Glutamatergic neuron (in vitro differentiated cells): ENCODE measurements at places on chromosomes 7 and 10.

DNA sequence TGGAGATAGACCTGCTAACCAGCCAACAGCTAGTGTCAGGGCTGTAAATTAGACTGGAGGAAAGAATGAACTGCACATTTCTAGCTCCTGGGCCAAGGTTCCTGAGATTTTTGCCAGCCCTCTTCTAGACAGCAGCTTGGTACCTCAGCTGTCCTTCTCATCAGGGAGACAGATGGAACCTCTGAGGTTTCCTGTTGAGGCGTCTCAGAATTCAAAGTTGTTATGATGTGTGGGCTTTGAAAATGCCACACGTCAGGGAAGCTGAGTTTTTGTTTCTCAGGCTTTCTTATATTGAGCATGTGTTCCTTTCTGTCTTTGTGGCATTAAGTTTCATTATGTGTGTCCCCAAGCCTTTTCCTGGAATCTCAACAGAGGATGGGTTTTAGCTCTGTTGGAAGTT is 736.6 kb downstream of the AUTS2 start:
- no peak for DNase-seq

GRCh38 chr10:113822174-113822573 is 31.7 kb downstream of the DCLRE1A start:
- no peak for DNase-seq

- DNase-seq: no peak
Observed at GRCh38 chr10:26486304-26486703, 48.2 kb downstream of the APBB1IP start.

GRCh38 chr10:96700374-96701099 is 19.8 kb downstream of the PIK3AP1 start:
- DNase-seq: no peak

DNA sequence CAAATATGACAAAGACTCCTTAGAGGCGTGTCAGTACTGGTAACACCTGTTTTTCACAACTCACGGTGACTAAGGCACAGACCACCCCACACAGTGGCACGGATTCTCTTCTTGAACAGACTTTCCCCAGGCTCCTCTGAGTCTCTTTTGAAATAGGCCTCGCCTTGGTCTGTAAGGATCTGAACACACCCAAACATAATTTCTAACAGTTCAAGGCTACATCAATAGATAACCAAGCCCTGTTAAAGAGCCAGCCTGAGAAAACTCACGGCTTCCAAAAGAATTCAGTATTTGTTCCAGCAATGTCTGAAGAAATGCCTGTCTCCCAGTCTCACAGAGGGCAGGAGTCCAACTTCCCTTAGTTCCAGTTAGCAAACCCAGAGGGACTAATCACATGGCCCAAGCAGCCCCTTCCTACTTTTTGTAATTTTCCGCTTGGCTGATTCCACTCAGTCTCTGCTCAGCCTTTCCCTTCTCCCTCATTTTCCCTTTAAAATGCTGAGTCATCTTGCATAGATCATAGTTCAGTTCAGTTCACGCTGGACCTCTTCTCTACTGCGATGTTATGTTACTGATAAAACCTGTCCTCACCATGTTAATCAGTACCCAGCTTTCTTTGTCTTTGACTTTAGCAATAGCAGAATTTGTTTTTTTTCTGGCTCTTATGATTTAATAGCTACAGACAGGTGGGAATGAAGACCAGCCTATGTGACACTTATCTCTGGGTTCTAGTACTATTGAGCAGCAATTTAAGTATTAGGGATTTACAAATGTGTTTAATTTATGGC is 22.6 kb upstream of the AKR1C3 start:
- DNase-seq: no peak

DNA sequence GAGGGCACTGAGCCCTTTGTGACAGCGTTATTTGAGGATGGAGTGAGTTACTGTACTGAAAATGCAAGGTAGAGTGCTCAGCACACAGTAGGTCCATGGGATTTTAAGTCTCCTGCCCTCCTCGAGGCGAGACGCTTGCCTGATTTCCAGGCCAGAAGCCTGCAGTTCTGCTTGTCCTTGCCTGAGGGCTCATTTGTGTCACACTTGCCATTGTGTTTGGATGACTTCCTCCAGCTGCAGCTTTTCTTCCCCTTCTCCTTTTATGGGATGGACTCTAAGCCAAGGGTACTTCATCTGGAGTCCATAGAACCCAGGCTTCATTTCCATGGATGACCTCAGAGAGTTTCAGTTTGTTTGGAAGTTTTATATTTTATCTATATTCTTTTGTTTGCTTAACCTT is 304.2 kb upstream of the BMPER start:
- DNase-seq: no peak

GRCh38 chr7:73891178-73891885 is 30.4 kb downstream of the TMEM270 start:
- DNase-seq: no peak

DNA sequence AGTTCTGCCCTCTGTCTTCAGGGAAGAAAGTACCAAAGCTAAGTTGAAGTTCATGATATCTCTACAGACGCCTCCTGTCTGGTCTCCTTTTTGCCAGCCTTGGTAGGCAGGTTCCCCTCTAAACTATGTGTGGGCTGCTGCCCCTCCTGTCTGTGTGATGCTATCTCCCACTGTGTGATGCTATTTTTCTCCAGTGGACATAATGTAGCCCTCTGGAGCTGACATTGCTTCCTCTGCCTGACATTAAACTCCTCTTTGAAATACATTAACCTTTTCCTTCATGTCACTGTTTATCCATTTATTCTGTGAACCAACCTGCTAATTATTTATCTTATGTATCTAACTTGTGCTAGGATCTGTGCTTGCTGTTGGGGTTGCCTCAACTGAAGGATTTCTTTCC is at the start of gene PRSS58:
Gene PRSS58 (minus strand): TSS at position 101 of the 400 bp plus-strand sequence. CDS start 351 bp downstream, outside the sequence.
- no peak for DNase-seq

GRCh38 chr7:29965030-29965429 is 24.6 kb downstream of the SCRN1 start:
- no peak for DNase-seq

DNA sequence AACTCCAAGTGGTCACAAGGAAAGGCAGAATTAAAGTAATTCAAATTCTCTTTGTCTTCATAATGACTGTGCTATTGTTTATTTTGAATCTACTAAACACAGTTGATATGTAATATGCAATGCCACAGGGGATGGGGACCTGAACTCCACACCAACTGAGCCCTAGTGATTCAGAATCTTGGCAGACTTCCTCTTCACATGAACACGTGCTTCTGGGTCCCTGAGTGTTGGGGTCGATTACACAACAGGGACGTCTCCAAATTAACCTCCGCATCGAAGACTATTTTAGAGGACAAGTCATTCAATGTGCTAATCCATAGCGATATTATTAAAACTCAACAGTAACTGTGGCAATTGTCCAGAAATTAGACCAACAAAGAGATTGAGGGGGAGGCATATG is 95.3 kb upstream of the CARD11 start:
- no peak for DNase-seq

DNA sequence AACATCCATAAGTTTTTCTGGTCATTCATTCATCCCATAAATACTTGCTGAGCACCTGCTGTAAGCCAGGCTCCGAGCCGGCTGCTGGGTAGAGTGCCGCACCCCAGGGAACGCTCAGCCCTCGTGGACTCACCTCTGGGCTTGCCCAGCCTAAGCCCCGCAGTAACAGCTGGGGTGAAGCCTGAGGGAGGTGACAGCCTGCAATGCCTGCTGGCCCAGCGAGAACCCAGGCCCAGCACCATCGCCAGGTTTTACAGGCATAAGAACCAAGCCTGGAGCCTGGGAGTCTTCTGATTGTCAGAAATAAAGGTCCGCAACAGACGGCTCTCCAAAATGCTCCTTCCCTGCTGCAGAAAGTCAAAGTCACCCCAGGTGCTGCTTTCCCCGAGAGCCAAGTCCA is 205.4 kb downstream of the ZMYND11 start:
- DNase-seq: no peak

- no peak for DNase-seq
Observed at GRCh38 chr10:120460776-120461175, 3.7 kb downstream of the PLPP4 start.

- DNase-seq: no peak
Observed at GRCh38 chr10:74924251-74924963, 98.0 kb downstream of the KAT6B start.

- no peak for DNase-seq
Observed at GRCh38 chr10:104449391-104449790, 95.8 kb downstream of the CFAP58 start.

GRCh38 chr10:101545898-101546297 is 42.2 kb downstream of the POLL start:
- DNase-seq: no peak

DNA sequence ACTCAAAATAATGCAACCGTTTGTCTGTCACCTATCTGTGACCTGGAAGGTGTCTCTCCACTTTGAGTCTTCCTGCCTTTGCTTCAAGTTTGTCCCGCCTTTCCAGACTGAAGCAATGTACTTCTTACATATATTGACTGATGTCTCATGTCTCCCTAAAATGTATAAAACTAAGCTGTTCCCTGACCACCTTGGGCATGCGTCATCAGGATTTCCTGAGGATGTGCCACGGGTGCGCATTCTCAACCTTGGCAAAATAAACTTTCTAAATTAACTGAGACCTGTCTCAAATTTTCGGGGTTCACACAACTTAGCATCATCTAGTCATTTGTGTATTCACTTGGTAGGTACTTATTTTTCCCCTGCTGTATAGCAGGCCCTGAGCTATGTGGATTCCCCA is 65.3 kb upstream of the JCAD start:
- no peak for DNase-seq

DNA sequence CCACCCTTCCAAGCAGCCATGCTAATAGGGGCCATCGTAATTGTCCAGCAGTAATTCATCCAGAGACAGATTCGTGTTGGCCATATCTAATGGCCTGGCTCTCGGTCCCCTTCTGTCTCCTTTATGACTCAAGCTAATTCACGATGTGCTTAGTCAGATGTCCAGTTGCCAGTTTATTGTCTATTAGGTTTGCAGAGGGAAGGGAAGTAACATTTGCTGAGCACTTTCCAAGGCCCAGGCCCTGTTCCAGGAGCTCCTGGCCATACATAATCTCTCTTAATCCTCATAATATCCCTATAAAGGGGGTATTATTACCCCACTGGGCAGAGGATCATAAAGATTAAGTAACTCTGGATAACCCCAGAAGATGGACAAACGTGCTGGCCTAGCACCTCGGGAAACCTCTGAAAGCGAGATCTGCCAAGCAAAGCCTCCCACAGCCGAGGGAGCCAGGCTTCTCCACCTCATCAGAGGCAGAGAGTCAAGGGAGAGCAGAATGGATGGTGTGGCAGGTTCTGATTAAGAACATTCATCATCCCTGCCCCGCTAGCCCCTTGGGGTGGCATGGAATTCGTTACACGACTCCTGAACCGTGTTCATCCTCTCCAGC is 153.7 kb downstream of the PLXNA4 start:
- DNase-seq: no peak

DNA sequence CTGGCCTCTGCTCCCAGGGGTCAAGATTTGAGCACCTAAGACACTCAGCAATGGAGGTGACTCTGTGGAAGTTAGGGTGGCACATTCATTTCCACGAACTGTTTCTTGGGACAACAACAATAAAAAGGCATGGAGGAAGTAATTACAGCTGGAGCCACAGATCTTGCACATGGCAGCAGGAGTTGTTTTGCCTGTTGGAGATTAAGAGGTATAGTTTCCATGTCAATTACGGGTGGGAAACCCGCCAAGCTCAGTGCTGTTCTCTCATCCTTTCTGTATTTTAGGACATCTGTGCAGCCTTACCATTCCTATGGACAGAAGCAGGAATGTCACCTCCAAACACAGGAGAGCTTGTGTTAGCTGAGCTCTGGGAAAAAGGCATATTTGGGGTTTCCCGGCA is 201.2 kb downstream of the SNX10 start:
- DNase-seq: no peak

DNA sequence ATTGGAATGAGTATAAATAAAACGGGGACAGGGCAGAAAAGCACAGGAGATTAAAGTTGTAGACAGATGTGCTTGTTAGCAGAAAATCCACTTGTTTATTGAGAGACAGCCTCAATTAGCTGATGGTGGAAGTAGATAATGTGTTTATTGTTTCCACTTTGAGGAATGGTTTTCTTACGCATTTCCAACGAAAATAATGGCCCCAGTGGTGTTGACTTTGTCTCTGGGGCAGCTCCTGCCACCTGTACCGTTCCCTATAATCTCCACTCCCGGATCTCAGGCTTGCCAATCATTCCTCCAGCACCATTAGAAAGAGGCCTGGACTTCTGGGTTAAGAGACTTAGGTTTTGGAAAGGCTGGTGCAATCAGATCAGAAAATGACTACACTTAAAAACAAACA is 638.7 kb downstream of the PARD3 start:
- DNase-seq: no peak

DNA sequence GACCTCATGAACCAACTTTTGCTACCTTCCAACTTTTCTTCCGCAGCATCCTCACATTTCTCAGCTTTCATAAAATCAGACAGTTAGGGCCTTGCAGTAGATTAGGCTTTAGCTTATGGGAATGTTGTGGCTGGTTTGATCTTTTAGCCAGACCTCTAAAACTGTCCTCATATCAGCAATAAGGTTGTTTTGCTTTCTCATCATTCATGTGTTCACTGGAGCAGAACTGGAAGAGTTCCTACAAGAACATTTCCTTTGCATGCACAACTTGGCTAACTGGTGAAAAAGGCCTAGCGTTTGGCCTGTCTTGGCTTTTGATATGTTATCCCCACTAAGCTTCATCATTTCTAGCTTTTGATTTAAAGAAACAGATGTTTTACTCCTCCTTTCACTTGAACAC is 130.0 kb upstream of the LRRTM3 start:
- no peak for DNase-seq

- peak; percentile 62 for DNase-seq
Observed at GRCh38 chr7:38398725-38399321, 125.4 kb upstream of the TARP start.

DNA sequence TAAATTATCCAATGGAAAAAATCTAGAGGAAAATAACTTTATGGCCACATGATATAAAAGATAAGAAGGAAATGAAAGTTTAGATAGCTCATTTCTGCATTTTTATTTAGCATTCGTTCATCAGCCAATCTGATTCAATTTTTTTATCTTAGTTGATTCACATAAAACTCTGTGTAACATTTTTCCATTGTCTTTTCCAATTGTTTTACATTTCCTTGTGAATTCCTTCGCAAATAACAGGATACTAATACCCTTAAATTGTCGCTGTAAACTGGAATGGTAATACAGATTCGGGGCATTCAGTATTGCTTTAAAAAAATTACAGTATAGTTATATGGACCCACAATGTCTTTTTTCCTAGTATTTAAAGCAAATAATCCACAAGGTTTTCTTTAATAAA is 136.4 kb downstream of the CUBN start:
- no peak for DNase-seq

- DNase-seq: no peak
Observed at GRCh38 chr7:46317256-46317655, 396.2 kb upstream of the IGFBP3 start.

- peak; percentile 33 for DNase-seq
Observed at GRCh38 chr7:111756687-111757178, 194.4 kb upstream of the IMMP2L start.

DNA sequence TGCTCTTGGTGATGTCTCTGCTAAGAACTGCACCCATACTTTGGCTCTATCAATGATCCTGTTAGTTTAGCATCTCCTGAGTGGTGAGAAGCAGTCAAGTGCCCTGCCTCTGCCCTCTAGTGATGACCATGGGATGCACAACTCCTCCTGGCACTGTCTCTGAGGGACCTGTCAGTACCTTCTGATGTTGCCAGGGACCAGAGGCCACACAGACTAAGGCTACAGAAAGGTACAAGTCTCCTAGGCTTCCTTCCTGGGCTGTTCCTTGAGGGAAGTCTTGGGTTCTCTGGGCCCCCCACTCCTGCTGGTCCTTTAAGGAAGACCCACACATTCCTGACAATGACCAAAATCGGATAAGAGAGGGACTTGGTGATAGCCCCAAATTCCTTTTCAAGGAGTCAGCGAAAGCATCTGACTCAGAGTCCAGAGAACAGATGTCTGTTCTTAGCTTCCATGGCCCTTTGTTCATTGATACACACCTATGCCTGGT is 15.3 kb downstream of the NKX2-3 start:
- no peak for DNase-seq
